ENCODE measurements at places on chromosomes 5 and 9.

DNA sequence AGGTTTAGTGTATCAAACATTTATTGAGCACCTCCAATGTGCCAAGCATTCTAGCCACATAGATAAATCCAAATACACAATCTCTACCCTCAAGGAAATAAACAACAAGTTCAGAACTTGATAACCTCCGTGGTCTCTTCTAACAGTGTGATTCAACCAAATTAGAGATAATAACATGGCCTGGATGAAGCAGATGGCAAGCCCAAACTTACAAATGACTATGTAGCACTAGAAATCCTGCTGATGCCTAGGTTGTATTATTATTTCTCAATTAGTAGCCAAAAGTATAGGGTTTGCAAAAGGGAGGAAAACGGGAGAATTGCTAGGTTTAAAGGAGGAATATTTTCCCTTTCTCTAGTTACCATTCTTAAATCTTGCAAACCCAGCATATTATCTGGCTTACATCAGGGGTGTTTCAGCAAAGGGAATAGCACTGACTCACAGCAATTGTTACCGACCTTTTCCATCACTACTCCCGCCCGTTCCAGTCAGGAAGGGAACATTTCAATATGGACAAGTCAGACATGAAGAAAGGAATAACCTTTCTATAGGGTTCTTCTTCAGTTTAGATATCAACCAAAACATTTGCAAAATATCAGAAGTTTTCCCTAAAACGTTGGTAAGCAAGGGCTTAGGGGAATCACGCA, 2.3 kb downstream of the DPYSL3 start:
- DNase-seq: peak; percentile 1

- no peak for DNase-seq
These were observed 51.3 kb downstream of the SLC22A5 start for GRCh38 chr5:132420706-132421272.

DNA sequence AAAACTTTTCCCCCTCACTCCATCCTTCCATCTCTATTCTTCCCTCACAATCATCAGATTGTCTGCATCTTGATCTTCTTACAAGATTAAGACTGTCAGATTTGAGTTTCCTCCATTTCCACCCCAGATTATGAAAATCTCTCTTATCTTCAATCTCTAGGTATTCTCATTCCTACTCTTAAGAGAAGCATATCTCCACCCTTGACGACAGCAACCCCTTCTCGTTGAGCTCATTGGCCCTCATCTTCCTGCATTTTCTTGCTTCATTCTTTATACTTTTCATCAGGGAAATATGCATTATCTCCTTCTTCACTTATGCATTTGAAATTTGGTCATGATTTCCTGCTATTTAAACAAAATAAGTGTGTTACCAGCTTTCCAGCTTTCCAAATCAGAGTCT, 301.3 kb downstream of the DNAH5 start:
- DNase-seq: no peak

GRCh38 chr5:148201151-148201550, 1.7 kb upstream of the SPINK6 start:
- no peak for DNase-seq

DNA sequence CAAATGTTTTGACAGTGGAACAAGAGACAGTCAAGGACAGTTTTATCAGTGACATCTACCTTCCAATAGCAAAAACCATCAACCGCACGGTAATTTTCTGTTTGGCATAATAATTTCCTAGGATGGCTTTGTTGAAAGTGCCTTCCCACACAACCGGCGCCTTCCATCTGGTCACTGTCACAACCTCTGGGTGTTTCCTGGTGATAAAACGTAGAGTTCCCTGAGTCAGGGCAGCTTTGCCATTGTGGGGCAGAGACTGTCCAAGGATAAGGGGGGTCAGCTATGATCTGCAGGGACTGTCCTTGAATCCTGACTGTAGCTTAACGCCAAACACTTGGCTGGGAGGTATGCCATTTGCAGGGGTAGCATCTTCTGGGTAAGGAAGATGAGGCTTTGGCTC, 47.6 kb downstream of the GGTA1 start:
- DNase-seq: no peak

DNA sequence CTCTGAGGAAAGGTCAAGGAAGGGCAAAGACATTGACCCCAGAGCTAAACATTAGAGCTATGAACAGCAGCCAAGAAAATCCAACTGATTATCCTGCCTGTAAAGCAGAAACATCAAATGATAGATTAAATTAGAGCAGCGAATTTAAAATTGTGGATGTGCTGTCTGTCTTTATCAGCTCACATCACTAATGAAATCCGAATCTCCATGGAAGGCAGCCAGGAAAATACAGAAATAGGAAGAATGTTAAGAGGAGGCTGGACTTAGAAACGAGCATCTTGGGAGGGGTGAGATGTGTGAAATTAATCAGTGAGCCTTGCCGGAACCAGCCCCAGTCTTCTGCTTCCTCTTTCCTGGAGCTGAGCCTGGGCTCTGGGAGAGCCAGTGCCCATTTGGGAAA, 191.0 kb downstream of the PJA2 start:
- no peak for DNase-seq

DNA sequence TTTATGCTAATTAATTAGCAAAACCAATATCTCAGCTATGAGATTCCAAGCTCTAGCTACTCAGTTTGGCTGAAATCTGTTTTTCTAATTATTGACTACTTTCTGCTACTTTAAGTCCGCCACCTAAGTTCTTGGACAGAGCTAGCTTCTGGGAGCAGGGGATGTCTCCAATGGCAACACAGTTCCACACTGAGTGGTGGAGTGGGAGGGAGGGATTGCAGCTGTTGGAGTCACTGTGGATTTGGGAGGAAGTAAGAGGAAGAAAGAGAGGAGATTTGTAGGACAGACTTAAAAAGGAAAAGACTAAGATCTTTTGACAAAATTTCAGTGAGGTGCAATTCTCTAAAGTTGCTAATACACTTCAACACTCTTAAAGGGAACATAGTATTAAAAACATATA, 450.8 kb downstream of the NFIB start:
- no peak for DNase-seq

DNA sequence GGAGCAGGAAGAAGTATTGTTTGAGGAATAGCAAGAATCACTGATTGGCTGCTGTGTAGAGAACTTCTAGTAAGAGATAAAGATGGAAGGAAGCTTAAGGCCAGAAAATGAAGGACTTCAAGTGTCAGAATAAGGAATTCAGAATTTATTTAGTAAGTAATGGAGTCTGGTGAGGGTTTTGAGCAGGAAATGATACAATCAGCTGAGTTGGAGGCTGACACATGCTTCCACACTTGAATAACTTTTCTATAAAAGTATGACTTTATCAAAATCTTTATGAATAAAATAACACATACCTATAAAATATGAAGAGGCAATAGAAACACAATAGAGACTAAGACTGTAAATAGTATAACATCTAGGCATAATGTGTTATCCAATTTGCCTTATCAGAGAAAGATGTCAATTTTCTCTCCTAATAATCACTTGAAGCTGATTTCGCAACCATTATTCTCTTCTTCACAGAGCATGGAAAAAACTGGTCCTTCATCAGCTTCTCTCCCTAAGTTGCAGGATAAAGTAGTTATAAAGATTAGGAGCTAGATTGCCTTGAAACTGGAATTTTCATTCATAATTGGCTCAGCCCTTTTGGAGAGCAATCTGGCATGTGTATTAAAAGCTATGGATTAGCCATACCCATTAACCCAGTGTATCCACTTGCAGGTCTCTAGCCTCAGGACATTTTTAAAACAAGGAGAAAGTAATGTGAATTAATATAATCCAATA, 143.4 kb downstream of the ZNF608 start:
- DNase-seq: no peak

DNA sequence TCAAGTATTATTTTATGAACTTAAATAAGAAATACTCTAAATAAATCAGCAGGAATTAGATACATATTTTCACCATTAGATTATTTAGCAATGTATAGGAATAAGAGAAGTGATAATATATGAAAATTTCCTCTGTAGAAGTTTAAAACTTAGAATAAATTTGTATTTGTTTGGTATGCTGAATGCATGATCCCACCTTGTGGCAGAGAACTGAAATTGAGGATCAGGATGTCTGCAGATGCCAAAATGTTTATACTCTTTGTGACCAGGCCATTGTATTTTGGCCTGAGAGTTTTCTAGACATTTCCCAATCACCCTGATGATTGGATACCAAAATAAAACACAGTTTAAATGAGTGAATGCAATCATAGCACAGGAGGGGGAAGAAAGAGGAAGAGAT, 6.3 kb downstream of the TYRP1 start:
- no peak for DNase-seq

DNA sequence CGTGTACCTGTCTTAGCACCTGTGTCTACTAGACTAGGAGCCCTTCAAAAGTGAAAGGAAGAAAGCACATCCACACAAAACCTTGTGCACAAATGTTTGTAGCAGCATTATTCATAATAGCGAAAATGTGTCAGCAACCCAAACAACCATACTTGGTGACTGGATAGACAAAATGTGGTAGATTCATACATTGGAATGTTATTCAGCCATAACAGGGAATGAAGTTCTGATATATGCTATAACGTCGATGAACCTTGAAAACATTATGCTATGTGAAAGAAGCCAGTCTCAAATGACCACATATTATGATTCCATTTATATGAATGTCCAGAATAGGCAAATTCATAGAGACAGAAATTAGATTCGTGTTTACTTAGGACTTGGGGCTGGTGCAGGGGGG, 57.8 kb upstream of the LARP1 start:
- no peak for DNase-seq

DNA sequence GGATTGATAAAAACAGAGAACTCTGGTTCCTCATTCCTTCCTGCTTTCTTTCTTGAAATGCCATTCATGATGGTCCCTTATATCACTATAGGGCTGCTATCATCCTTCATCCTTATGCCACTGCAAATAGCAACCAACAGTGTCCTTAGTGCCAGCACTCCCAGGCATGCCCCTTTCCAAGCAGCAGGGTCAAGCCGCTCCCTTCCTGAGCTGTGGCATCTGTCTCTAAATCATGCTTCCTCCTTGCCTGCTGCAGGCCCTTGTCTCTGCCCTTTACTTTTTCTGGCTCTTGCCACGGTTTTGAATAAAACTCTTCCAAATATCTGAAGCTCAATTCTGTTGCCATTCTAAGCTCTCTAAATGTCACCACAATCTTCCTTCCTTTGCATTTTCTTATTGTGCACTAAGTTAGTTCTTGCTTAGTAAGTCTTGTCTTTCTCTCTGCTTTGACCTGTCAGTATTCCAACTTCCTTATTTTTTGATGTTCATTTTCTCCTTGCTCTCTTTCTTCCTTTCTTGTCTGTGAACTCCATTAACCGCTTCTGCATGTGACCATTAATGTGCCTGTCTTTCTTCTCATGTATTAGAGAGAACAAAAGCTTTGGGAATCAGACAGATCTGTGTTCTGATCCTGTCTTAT, 19.9 kb downstream of the TLR4 start:
- no peak for DNase-seq

DNA sequence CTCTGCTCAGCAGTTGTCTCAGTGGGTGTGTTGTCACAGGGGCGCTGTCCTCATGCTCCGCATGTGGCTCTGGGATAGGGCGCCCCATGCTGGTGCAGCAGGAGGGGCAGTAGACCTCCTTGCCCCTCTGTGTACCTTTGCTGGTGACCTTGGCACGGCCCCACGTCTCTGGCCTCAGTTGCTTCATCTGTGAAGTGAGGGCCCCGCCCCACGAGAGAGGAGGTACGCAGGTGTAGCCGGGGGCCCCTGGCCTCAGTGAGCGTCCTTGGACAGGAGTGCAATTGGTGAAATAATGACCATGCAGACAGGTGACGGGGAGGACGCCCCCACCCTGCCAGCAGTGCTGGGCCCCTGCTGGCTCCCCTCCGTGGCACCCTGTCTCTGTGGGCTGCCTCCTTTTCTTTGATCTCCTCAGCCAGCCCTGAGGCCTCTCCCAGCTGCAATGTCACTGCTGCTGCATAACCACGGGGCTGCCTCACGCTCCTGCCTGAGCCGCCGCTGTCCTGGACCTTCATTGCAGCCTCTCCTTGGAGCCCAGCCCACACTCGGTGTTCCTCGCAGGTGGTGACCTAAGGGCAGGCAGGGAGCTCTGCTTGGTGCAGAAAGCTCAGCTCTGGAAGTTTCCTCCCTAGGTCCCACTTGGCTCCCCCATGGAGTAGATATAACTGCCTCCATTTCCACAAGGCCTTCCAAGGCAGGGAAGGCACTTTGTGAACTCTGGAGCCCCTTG, 57.3 kb downstream of the PHF2 start:
- no peak for DNase-seq

- DNase-seq: no peak
These were observed 110.3 kb upstream of the LARP1 start for GRCh38 chr5:154644745-154645411.

DNA sequence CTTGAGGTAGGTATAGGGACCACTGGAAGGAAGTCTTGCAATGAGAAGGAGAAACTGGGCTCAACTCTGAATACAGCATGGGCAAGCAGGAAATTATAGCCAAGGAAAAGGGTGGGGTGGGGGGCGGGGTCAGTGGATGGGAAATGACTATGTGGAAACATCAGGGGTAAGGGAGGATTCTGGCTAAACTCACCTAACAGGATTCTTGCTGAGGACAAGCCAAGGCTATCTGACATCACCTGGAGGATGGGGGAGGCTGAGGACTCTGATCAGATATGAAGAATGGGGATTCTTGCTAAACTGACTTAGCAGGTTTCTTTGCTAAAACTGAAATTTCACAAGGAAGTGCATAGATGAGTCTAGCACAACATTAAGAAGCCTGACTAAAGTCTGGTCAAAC, 40.8 kb downstream of the CTSL start:
- DNase-seq: no peak

DNA sequence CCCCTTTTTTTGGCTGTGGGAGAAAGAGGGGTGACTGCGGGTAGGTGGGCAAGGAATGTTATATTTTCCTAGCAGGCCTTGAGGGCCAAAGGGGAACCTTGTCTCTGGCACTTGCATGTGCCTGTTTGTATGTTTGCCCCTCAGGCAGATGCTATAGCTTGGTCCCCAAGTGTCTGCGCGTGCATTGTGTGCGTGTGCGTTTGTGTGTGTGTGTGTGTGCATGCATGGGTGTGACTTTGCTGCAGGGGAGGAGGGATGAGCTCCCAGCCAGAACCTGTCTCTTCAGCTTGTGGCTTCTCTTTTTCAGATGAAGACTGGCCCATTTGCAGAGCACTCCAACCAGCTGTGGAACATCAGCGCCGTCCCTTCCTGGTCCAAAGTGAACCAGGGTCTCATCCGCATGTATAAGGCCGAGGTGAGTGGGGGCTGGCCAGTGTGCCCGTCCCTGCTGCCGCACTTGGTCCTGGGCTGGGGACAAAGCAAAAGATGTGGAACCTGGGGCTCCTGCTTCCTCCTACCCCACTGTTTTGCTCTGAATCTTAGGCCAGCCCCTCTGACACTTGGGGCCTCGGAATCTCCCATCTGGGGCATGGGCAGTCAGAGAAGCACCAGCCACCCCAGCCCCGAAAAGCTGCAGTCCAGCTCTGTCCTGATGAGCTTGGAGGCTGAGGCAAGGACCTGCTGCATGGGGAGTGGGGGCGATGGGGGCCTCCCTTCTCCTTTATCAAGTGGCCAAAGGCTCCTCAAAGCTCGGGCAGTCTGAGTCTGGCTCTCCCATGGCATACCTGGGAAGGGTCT, 31.1 kb downstream of the PTPA start:
- no peak for DNase-seq

- DNase-seq: no peak
These were observed 118.7 kb downstream of the LPAR1 start for GRCh38 chr9:110919609-110920008.
